ENCODE measurements at places on chromosomes 2 and 18. TPM values are rescaled to one million over a fixed set of nuclear protein-coding genes. Genes with fewer than 3 reads are reported as not detected.
A peak's percentile ranks its signal among the peaks of the same experiment; 100 is the strongest.

Gene STPG4
- not detected for total RNA-seq

Gene RPE
- total RNA-seq = 51.5 TPM

Gene SPAST
- 31.6 TPM for total RNA-seq

Gene EPC2
- 15.6 TPM for total RNA-seq

Gene SPRED2
- 16.1 TPM for total RNA-seq

Gene REG1A
- total RNA-seq = 0.24 TPM

Gene CFAP221
- 0.37 TPM for total RNA-seq

Gene CYP27C1
- total RNA-seq = 0.59 TPM

Gene ANKZF1
- total RNA-seq = 63.4 TPM

- no peak for DNase-seq
Observed at GRCh38 chr2:2271469-2271941, 59.6 kb downstream of the MYT1L start.

DNA sequence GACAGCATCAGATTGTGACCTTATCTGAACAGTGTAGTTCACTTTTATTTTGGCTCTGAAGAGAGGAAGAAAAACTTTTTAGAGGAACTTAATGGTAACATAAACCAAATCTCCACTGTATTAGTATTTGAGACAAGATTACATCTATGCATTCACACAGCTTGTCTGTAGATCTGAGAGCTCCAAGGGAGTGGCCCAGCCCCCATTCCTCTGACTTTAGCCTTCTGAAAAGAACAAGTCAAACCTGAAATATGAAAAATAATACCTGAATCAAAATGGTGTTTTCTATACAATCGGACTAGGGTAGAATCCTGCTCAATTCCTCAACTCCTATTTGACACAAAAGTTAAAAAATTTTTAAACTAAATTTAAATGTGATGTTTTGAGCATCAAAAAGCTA lies 23.1 kb downstream of the STARD7 start:
- DNase-seq = no peak

DNA sequence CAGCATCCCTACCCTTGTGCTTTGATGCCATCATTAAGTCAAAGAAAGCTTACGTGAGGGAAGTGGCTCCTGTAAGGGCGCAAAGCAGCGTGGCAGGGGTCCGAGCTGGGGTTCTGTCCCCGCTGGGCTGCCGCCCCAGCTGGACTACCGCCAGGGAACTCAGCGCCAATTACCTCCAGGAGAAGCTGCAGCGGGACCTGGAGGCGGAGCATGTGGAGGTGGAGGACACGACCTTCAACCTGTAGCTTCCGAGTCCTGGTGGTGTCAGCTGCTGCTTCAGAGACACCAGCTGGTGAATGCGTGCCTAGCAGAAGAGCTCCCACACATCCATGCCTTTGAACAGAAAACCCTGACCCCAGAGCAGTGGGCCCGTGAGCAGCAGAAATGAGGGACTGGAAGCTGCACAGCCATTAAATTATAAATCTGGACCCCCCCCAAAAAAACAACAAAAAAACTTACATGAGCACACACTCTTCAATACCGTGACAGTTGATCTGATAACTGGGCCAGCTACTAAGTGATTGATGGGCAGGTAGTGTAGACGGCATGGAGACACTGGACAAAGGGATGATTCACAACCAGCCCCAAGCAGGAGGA lies 20.1 kb upstream of the YES1 start:
- peak; percentile 66 for DNase-seq

GRCh38 chr2:121231385-121232000 lies 53.5 kb downstream of the TFCP2L1 start:
- DNase-seq = no peak

DNA sequence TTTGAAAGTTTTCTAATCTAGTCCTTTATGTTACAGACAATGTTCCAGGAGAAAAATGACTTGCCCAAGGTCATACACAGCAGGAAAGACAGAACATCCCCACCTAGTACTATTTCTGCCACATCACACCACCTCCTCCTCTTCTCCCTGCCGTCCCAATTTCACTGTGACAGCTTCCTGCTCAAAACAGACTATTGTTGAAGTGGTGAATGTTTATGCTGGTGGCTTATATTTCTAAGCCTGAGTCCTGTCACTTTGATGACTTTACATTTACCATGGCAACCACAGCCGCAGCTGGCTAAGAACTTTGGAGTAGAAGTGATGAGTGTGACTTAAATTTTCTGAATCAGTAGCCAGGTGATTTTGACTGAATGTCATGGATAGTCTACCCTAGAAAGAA lies 10.0 kb downstream of the GALNT5 start:
- DNase-seq = no peak

GRCh38 chr2:108278631-108279030 lies 10.1 kb upstream of the SULT1C2 start:
- DNase-seq = no peak

- DNase-seq = no peak
Observed at GRCh38 chr2:211351987-211352386, 795.6 kb downstream of the CPS1 start.

DNA sequence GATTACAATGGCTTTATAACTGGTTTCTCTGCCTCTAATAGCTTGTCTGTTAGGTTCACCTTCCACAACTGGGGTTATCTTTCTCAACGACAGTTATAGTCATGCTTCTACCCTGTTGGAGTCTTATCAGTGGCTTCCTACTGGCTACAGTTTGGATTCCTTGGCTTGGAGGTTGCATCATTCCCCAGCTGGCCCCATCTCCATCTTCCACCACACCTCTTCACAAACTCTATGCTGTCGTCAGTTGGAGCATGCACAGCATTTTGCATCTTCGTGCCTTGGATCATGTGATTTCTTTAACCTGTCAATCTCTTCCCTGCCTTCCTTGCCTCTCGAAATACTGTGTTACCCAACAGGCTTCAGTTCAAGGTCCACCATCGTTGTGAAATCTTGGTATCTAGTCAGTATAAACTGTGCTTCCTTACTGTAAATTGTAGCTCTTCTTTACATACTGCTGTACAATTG lies 316.3 kb upstream of the CXCR4 start:
- no peak for DNase-seq

- DNase-seq = no peak
Observed at GRCh38 chr2:121998751-121999150, 243.3 kb downstream of the TSN start.

DNA sequence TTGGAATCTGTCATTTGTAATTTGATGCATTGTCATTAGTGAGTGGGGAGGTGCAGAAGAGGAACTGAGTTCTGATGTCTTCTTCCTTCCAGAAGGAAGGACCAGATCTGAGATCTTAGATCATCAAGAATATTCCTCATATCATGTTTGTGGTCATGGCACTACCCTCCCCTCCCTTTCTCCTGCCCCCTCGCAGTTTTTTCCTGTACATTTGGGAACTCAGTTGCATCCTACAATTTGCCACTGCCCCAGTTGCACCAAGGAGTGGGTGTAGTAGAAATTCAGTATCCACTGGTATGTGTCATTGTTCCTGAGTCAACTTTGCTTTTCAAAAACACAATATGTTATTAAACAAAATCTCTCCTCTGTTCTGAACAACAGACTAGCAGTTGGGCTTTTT lies 26.6 kb upstream of the ACVR1 start:
- DNase-seq = no peak

GRCh38 chr18:35662293-35663062 lies 80.9 kb downstream of the GALNT1 start:
- no peak for DNase-seq

GRCh38 chr2:222805591-222806304 lies 55.1 kb upstream of the ACSL3 start:
- no peak for DNase-seq

DNA sequence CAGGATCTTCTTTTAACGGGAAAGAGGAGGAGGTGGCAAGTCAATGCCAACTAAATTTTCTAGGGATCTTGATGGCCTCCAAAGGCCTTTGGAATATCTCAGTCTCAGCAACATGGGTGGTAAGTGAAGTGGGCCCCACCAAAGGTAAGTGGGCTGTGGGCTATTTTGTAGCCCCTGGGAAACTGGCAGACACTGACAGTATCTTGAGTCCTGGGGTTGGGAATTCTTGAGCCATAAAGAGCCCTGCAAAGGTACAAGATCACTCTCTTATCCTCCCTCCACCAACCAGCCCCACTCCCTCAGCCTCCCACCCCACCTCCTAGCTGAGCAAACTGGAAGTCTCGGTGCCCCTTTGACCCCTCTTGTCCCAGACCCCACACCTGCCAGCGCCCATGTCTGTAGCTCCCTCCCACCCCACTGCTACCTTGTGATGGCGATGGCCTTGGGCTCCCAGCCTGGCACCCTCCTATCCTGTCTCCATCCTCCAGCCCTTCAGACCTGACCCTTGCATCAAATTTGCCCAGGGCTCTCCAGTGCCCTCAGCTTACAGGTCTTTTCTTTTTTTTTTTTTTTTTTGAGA lies 8.5 kb downstream of the ATP6V1B1 start:
- DNase-seq = peak; percentile 8

DNA sequence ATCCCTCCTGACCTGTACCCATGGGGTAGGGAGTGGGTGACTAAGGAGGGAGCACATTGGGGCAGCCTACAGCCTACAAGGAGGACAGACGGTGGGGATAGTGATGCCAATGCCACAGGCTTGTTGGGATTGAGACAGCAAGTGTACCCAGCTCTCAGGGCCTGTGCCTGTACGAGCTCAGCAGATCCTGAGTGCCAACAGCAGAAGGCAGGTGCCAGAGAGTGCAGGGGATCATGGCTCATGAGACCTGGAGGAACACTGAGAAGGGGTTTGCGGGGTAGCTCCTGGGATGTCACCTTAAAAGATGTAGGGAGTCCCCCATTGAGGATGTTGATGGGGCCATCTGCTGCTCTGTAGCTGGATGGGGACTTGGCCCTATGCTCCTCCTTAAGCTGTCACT lies 10.3 kb upstream of the SNED1 start:
- DNase-seq = no peak

DNA sequence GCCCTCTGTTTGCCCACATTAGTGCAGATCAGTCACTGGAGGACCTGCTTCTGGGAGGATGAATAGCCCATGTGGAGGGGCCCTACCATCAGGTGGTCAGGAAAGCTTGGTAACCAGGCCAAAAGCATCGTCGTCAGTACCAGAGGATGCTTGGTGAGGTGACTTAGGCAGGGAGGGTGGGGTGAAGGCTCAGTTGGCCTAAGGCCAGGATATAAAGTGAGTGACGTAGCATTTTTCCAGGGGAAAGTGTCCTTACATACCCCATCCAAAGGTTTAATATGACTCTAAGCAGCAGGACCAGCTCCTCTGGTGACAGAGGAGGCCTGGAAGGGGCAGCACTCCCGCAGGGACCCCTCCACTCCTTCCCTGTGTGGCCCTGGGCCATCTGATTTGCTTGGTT lies 27.7 kb upstream of the DNMT3A start:
- no peak for DNase-seq

DNA sequence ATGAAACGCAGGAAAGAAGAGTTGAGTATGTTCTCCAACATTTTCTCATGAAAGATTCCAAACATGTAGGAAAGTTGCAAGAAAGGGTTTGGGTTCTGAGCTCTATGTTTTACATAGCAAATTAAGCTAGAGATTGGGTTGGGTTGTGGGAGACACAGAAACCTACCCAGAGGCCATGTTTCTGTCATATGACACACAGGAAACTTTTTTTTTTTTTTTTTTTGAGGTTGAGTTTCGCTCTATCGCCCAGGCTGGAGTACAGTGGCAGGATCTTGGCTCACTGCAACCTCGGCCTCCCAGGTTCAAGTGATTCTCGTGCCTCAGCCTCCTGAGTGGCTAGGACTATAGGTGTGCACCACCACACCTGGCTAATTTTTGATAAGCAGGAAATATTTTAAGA lies 57.6 kb downstream of the DOCK10 start:
- no peak for DNase-seq

- DNase-seq = no peak
Observed at GRCh38 chr2:232418056-232418455, 11.4 kb downstream of the ALPG start.

DNA sequence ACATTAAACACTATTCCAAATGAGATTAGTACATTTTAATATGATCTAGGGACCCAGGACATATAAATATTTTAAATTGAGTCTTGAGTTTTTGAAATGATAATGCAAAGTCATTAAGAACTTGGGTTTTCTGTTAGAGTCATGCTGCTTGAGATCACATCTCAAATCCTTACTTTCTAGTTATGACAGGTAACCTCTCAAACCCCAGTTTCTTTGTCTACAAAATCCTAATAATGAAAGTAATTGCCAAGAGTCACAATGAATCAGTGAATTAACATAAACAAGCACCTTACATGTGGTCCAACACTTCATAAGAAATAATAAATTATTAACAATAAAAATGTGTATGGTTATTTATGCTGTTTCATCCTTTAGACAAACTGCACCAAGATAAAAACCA lies 607.6 kb downstream of the LRP1B start:
- no peak for DNase-seq

- no peak for DNase-seq
Observed at GRCh38 chr2:217667512-217667911, 335.3 kb downstream of the TNS1 start.

GRCh38 chr2:195734395-195734794 lies 77.4 kb downstream of the SLC39A10 start:
- no peak for DNase-seq

GRCh38 chr2:184814421-184814820 lies 216.1 kb downstream of the ZNF804A start:
- DNase-seq = no peak

DNA sequence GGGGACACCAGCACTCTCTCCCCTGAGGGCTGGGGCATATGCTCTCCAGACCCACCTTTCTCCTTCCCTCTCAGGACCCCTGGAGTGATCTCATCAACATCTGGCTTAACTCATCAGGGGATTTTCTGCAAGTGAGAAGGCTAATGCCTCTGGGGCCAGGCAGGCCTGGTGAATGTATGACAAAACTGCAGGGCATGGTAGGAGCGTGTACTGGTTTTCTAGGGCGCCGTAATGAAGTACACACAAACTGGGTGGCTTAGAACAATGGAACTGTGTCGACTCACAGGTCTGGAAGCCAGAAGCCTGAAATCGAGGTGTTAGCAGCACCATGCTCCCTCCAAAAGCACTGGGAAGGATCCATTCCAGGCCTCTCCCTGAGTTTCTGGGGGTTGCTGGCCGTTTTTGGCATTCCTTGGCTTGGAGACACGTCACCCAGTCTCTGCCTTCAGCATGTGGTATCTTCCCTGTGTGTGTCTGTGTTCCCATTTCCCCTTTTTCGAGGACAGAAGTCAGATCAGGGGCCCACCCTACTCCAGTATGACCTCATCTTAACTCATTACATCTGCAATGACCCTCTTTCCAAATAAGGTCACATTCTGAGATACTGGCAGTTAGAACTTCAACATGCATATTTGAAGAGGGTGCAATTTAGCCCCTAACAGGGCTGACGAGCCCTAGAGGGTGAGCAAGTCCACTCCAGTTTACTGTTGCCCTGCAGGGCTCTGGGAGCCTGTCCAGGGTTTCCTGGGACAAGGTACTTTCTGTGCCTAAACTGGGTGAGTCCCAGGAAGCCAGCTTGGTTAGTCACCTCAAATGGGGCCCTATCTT lies 45.5 kb upstream of the CAB39 start:
- DNase-seq = peak; percentile 70

DNA sequence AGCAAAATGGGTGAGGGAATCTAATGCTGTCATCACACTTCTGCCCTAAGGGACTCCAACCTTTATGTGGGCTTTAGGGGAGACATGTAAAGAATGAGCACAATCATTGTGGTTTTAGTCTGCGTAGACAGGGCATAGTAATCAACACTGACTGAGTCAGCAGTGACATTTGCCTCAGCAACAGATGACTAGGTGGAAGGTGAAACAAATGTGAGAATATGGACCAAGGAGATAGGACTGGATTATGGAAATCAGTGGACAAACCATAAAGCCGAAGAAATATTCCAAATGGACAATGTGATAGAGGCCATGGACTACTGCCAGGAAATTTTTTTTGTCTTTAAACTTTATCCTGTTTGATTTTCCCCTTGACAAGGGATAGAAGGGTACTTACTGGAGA lies 83.9 kb downstream of the PDK1 start:
- no peak for DNase-seq
